H4 (cell line): ENCODE measurements at places on chromosomes 4 and X.

GRCh38 chr4:80058740-80059139 is 14.3 kb downstream of the ANTXR2 start:
- no peak for DNase-seq

DNA sequence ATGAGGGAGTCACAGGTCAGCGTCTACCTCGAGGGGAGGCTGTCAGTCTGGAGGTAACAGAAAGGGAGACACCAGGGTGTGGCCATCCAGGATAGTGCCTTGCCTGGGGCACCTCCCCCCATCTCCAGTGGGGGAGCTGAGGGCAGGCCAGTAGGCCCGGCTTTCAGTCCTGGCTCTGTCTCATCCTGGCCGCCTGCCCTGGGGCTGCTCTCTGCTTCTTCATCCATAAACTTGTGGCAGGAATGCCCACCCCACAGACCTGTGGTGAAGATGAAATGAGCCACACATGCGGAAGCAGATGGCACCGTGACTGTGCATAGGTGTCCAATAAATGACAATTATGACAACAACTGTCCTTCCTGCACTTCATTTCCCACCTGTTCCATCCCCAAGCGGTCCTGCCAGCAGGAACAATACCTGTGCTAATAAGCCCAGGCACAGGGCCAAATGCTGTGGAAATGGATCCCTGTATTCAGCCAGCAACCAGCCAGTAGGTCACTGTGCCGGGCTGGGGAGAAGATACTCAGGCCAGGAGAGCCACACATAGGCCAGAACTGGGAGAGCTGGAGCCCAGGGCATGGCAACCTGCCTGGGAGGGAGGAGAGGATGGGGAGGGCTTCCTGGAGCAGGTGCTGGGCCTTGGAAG is 30.2 kb downstream of the TRO start:
- no peak for DNase-seq

- no peak for DNase-seq
These were observed 89.0 kb upstream of the GC start for GRCh38 chr4:71872767-71873415.

- DNase-seq = no peak
These were observed 107.1 kb downstream of the IDS start for GRCh38 chrX:149398027-149398426.

GRCh38 chr4:112817933-112818593 is 181.1 kb downstream of the LARP7 start:
- peak; percentile 88 for DNase-seq

- DNase-seq = no peak
These were observed 349.2 kb downstream of the ADGRL3 start for GRCh38 chr4:61549336-61549735.

GRCh38 chr4:186725469-186726425 is 2.1 kb upstream of the FAT1 start:
- DNase-seq = peak; percentile 79

DNA sequence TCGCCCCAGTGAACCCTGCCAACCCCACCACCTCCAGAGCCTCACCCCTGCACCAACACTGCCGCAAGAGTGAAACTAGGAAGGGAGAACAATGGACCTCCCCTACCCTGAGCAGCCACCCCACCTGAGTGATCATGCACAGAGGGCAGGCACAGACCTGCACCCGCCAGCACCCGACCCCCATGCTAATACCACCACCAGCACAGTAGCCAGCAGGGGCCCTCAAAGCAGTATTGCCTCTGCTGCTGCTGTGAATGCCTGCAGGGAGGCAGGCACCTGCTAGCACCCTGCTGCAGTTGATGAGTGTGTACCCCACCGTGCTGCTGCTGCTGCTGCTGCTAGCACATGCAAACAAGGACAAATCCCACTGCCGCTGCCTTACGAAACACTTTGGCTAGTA is 100.1 kb downstream of the RAB28 start:
- no peak for DNase-seq

- DNase-seq = no peak
These were observed at the start of gene MAGEB18 for GRCh38 chrX:26138274-26138673. MAGEB18 (plus strand) TSS chrX:26138343; CDS start chrX:26138986, 643 bp downstream.

DNA sequence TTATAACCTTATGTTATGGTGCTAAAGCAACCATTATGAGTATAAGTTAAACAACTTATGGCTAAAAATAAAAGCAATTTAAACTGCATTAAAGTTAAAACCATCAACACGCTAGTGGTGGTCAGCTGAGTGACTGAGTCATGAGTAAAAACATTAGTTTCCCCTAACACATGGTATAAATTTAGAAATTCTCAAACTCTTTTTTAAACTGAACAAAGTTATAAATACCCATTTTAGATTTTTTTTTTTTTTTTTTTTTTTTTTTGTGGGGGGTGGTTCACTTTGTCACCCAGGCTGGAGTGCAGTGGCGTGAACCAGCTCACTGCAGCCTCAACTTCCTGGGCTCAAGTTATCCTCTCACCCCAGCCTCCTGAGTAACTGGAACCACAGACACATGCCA is 5.4 kb upstream of the BBS7 start:
- no peak for DNase-seq
